NCI-H146 (cell line): ENCODE measurements at places on chromosomes 16 and 17.

DNA sequence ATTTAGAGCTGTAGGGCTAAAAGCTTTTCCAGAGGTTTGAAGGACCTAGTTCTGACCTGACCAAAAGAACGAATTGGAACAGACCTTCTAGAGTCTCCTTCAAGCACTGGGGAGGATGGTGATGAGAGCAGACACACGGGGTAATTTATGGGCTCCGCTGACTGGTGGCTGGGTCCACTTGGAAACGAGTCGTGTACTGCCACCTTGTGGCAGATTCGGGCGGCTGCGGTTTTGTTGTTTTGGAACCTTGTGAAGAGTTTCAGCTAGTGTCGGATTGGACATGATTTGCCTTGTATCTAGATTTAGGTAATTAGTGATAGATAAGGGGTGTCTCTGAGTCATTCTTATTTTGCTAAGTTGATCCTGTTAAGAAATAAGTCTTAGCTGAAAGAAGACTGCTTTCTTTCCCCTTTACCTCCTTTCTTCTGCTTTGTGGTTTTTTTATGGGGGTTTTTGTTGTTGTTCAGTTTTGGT is 98.9 kb downstream of the AATF start:
- DNase-seq: peak; percentile 82

DNA sequence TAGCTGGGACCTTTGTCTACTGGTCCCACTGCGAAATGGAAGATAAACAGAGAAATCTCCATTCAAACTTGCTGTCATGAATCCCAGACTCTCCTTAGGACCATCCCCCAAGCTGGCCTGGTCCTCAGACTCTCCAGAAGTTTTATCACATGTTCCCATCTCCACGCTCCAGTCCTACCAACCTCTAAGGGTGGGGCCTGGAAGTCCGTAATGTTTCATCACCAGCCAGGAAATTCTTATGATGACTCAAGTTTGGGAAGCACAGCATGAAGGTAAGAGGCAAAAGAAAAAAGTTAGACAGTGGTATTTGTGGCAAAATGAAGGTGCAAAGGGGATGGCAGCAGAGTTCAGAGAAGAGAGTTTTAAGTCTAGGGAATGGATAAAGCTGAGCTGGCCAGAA is 52.7 kb downstream of the ZNF18 start:
- no peak for DNase-seq

DNA sequence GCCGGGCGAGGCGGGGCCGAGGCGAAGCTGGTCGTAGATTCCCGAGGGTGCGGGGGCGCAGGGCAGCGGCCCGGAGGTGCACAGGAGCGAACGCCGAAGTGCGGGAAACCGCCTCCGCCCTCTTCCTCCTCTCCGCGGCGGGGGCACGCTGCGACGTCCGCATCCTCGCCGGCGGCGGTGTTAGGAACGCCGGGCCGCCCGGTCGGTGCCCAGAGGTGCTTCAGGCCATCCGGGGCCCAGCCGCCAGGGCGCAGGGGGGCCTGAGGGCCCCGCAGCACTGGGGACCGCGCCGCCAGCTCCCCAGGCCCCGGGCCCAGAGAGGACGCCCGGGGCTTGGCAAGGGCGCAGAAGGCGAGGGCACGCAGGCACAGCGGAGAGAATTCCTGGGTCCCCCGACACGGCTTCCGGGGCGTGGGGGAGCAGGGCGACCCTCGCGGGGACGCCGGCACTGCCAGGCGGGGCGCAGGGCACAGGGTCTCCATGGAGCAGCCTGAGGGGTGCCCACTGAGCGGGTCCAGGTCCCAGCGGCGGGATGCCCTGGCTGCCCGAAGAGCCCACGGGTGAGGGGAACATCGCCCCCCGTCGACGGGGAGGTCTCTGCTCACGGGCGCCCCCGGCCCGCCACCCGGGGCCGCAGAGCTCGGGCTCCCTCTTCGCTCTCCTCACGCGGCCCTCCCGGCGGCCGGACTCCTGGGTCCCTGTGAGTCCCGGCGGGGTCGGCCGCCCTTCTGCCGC is 576 bp downstream of the EPOP start:
- peak; percentile 65 for DNase-seq

GRCh38 chr17:81380131-81380530 is 15.1 kb upstream of the BAHCC1 start:
- no peak for DNase-seq

GRCh38 chr16:88948781-88949490 is 28.1 kb downstream of the CBFA2T3 start:
- no peak for DNase-seq
